ENCODE measurements at places on chromosomes 6 and 20.

DNA sequence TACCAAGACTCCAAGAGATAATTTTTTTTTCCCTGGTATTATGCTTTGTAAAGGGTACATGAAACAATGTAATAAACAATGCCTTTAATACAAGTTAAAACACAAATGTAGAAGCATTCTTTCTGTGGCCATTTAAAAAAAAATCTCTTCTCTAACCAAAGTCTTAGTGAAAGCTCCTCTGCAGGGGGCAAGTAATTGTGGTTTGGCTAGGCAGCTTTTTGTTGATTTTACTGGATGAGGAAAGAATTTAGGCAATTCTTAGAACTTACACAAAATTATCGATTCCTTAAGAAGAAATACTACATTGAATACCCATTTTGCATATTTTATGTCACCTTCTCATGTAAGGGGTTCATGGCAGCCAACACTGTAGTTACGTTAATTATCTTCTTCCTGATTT is 12.4 kb downstream of the TFB1M start:
- no peak for DNase-seq

DNA sequence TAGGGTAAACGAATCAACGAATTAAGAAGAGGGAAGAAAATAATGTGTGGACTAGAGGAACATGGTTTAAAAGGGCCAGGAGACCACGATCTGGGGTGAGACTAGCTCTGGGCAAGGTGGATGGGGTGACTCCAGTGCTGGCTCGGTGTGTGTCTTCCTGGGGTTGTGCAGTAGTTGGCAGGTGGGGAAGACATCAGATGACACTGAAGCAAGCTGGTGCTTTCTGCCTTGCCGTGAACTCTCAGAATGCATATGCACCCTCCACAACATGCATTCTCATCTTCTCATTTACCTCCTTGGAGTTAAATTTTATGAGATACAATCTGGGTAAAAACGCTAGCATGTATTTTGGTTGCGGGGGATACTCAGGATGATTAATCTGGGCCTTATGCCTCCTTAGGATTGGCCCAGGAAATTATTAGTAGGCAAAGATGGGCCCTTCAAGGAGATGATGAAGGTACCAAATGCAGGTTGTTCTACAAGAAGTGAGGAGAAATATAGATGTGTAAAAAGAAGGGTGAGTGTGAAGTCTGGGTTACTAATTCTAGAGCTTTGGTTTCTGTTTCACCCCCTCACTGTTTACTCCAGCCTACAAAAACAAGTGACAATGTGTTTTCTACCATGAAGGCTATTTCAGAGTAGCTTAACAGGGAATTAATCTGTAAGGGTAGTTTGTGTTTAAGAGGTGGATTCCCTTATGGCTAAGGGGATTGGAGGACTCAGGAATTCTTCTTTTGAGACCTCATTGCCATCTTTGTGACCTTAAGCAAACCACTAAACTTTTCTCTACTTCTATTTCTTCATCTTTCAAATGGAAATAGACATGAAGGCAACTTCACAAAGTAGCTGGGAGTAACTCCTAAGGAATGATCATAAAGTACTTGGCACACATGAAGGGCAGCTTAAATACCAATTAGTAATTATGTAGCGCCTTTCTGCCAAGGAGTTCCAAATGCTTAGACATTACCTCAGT is 71.0 kb upstream of the SUPT3H start:
- no peak for DNase-seq

DNA sequence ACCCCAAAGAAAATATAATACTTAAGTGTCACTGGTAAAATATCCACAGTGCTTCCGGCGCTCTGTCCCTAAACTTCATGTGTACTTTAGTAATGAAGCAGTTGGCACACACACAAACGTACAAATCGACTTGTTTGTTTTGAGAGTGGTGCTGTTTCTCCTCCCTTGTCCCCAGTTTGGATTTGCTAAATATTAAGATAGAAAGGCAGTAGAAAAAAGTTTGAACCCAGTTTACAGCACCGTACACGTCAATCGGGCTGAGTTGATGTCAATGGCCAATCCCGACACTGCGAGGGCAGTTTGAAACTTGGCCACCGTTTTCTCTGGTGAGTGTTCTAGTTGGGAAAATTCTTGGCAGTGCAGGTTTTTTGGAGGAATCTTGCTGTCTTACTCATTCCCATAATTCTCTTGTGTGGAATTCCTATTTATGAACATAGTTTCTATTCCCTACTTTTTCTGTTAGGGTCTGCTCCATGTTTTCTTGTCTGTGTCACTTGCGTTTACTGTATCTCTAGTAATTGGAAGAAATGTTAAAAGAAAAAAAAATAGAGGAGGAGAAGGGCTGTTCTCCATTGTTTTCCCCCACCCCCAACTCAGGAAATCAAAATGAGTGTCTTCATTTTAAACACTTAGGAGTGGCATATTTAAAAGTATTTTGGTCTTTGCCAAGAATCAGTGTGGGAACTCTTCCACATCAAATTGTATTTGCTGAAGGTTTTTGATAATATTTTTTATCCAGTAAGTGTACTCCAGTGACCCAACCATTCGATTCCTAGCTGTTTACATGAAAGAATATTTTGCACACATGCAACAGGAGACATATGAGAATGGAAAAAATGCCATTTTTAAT is 72.3 kb downstream of the OR2B2 start:
- DNase-seq, result peak; percentile 54

DNA sequence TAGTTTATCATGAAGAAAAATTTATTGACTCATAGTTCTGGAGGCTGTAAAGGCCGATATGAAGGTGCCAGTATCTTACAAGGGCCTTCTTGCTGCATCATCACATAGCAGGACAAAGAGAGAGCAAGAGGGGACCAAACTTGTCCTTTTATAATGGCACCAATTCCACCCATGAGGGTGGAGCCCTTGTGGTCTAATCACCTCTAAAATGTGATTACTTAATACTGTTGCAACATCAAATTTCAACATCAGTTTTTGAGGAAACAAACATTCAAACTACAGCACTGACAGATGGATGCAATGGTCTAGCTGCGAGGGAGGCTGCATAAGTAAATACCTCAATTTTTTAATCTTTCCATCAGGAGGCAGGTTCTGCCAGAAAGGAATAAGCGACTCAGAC is 76.7 kb upstream of the LAMA2 start:
- DNase-seq, result no peak

DNA sequence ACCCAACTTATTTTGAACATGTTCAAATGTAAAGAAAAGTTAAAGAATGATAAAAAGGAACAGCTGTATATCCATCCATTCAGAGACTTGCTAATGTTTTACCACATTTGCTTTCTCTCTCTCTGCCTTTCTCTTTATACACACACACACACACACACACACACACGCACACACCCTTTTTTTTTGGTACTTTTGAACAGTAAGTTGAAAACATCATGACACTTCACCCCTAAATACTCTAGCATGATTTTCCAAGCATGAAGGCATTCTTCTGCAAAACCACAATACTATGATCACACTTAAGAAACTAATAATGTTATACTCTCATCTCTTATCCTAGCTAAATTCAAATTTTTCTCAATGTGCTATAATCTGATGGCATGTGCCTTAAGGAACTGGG is 192.3 kb downstream of the UTRN start:
- DNase-seq, result no peak

GRCh38 chr20:37839955-37840354 is 63.0 kb upstream of the VSTM2L start:
- DNase-seq, result no peak

DNA sequence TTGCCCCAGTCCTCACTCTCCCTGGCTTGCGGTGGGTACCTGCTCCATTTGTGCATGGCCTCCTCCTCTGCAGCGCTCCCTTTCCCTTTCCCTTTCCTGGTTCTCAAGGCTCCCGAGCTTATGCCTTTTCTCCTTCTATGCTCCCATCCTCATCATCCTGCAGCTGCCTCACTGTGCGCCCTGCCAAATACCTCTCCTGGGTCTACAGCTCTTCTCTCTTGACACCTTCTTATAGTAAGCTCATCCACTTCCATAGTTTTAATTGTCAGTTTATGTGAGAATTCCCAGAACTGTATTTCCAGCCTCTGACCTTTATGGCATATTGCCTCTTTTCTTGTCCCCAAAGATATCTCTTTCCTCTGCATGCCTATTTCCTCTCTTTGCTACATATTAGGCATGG is 5.9 kb downstream of the ADGRF5 start:
- no peak for DNase-seq

DNA sequence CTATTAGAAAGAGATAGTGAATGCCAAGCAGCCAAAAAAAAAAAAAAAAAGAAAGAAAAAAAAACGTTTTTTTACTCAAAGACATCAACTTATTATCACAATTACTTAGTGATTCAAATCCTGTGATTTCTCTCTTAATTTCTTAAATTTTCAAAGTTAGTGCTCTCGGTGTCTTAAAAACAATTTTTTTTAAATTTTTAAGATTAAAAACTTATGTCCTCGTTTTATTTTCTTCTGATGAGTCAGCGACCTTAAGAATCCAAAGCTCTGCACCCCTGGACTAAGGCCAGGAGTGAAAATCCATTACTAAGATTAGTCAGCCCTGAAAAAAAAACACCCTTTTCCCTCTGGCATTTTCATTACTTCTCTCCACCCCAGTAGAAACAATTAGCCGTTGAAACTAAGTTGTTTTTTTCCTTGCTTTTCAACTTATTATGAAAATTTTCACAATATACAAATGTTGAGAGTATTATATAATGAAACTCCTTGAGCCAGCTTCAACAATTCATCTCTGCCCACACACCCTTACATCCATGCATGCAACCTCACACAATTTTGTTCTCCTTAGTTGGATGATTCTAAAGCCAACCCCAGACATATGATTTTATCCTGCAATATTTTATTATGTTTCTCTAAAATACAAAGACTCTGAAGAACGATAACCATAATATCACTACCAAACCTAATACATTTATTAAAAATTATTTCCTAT is 85.6 kb upstream of the CARMIL1 start:
- no peak for DNase-seq

DNA sequence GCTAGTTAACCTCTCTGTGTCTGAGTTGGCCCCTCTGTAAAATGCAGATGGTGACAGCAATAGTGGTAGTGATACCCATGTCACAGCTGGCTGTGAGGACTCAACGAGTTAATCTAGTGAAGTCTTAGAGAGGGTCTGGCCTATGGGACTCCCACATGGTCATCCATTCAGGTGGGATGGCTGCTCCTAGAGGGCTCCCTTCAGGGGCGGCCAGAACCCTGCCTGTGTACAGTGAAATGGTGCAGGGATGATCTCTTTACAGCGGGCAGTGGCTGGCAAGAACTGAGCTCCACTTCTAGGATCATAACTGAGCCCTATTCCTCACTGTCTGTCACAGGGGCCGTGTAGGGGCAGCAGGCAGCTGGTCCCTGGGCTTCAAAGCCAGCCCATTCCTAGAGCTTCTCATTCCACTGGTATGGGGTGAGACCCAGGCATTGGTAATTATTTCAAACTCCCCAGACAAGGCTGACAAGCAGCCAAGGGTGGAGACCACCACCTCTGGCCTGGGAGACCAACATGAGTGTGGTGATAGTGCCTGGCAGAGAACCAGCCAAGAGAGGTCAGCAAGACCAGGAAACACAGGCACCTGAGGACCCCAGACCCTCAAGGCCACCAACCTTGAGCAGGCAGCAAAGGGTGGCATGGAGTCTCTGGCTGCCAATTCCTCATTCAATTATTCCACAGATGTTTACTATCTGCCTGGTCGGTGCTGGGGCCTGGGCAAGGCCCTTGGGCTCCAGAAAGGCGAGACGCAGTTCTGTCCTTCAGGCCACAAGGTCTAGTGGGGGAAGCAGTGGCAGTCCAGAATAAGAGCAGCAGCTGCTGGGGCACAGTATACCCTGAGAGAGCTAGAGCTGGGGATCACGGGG is 103.4 kb downstream of the MRPL14 start:
- no peak for DNase-seq

GRCh38 chr20:60038400-60039008 is 80.3 kb downstream of the CDH26 start:
- DNase-seq, result no peak

DNA sequence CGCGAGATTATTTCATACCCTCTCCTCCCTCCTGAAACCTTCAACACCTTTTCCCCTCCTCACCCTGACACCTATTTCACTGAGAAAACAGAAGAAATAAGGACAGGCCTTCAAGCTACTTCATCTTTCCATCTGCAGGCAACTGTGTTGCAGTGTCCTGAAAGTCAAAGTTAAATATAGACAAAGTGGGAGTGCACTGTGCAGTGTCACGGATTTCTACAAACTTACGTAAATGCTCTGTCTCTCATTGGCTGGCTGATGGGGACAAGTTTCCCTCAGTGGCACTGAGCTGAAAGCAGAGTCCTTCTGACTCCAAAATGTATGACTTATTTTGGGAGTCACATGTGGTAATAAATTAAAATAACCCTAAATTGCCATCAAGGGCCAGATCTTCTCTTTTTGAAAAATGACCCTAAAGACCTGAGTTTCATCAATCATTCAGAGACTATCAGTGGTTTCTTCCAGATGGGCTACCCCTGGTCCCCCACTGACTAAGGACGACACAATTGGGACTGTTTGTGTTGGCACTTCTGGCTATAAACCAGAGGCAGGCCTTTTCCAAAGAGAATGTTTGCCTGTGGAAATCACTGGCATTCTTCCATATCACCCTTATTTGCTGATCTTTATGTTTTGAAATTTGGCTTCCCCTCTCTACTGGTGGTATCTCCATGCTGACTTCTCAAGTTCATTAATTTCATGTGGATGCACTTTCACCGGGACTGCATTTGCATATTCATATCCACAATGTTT is 21.6 kb downstream of the ALDH8A1 start:
- no peak for DNase-seq

DNA sequence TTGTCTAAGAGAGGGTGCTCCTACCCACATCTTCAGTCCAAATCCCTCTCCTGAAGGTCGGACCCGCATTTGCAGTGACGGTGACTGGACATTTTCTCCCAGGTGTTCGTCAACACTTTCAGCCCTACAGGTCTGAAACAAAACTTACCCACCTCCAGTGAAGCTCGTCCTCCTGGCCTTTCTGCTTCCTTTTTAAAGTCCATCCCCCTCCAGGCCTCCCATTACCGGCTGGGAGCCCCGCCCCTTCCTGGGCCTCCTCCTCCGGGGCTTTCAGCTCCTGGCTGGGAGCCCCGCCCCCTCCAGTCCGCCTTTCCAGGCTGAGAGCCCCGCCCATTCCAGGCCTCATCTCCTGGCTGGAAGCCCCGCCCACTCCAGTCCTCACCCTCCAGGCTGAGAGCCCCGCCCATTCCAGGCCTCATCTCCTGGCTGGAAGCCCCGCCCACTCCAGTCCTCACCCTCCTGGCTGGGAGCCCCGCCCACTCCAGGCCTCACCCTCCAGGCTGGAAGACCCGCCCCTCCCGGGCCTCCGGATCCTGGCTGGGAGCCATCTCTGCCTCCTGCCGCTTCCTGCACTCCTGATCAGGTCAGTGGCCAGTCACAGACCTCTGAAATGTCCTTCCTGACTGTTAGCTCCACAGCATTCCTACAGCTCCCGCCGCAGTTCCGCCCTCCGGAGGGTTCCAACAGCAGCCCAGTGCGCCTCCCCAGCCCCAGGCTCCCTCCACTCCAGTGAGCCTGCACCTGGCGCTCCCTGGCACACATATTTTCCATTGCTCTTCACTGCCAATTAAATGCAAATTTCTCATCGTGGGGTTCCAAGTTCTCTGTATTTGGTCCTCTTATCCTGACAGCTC is 98.5 kb downstream of the LY86 start:
- DNase-seq, result peak; percentile 98

- DNase-seq, result no peak
Observed at GRCh38 chr6:8860671-8861070, 425.3 kb upstream of the SLC35B3 start.

- DNase-seq, result no peak
Observed at GRCh38 chr6:73610444-73611275, 43.1 kb downstream of the SLC17A5 start.
